ENCODE measurements at places on chromosomes 11 and 22.

GRCh38 chr11:125328225-125328580 is 163.7 kb downstream of the PKNOX2 start:
- no peak for DNase-seq

- no peak for DNase-seq
Observed at GRCh38 chr11:128964463-128964930, 21.8 kb upstream of the TP53AIP1 start.

DNA sequence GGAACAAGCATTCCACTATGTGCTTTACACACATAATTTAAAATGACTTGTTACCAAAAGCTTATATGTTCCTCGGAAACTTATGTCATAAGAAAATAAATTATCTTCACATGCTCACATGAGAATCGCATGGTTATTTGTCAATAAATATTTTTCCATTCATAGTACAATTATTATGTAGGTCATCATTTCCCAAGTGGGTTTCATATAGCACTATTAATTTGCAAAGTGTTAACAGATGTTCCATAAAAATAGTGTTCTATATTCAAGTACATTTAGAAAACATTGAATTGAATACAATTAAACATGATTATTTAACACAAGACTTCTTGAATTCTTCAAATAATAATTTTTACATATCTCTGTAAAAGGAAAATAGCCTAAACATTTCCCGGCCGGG is 23.9 kb downstream of the LRRC4C start:
- no peak for DNase-seq

- DNase-seq, result no peak
Observed at GRCh38 chr11:118229274-118229847, 4.5 kb upstream of the JAML start.

GRCh38 chr22:35742342-35743100 is 24.8 kb downstream of the APOL5 start:
- no peak for DNase-seq

- DNase-seq, result no peak
Observed at GRCh38 chr11:64037027-64037634, 1.4 kb downstream of the FLRT1 start.

DNA sequence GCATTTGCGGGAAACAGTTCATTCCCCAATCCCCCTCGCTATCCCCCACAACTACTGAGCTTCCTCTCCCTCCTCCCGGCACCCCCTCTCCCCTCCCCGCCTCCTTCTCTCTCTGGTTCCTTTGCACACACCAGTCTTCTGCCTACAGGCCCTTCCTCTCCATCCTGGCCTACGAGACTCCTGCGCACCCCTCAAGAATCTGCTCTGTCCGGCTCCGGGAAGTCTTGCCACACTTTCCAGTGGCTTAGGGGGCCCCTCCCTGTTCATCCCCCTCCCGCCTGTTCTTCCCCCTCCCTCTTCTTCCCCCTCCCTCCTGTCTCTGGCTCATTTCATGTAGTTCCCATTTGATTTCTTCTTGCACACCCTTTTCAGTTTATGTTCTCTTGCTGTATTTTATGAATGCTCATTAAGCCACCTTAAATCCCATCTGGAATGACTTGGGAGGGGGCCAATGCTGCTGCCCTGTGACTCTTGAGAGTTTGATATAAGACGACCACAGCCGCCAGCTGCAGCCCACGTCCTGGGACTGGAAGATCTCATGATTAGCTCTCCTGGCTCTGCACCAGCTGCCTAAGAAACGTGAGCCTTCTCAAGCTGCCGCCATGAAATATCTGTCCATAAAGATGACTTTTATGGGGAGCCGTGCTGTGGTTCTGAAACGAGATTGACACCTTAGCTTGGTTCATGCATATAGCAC is 50.9 kb downstream of the RPS6KA4 start:
- no peak for DNase-seq

- DNase-seq, result peak; percentile 48
Observed at GRCh38 chr11:65279741-65280440, 18.1 kb downstream of the POLA2 start.

- DNase-seq, result no peak
Observed at GRCh38 chr11:130737866-130738431, 178.3 kb downstream of the SNX19 start.
